ENCODE measurements at places on chromosomes 7 and 10. TPM values are rescaled to one million over a fixed set of nuclear protein-coding genes. Genes with fewer than 3 reads are reported as not detected.

DNA sequence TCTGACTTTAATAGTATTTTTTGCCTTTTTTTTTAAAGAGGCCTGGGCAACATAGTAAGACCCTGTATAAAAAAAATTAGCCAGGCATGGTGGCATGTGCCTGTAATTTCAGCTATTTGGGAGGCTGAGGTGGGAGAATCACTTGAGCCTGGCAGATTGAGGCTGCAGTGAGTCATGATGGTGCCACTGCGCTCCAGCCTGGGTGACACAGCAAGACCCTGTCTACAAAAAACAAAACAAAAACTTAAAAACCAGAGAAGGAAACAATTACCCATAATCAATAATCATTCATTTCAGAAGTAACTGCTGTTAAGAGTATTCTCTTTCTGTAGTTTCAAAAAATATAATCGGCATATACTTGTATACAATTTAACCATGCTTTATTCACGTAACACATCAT lies 28.0 kb downstream of the VPS26A start:
- DNase-seq, result no peak

GRCh38 chr10:131452926-131453720 lies 141.6 kb upstream of the TCERG1L start:
- no peak for DNase-seq

- no peak for DNase-seq
These were observed 32.9 kb upstream of the PRLHR start for GRCh38 chr10:118628397-118628796.

The SAP25 gene
- 1.9 TPM for total RNA-seq

The ZNF425 gene
- 2.9 TPM for total RNA-seq

DNA sequence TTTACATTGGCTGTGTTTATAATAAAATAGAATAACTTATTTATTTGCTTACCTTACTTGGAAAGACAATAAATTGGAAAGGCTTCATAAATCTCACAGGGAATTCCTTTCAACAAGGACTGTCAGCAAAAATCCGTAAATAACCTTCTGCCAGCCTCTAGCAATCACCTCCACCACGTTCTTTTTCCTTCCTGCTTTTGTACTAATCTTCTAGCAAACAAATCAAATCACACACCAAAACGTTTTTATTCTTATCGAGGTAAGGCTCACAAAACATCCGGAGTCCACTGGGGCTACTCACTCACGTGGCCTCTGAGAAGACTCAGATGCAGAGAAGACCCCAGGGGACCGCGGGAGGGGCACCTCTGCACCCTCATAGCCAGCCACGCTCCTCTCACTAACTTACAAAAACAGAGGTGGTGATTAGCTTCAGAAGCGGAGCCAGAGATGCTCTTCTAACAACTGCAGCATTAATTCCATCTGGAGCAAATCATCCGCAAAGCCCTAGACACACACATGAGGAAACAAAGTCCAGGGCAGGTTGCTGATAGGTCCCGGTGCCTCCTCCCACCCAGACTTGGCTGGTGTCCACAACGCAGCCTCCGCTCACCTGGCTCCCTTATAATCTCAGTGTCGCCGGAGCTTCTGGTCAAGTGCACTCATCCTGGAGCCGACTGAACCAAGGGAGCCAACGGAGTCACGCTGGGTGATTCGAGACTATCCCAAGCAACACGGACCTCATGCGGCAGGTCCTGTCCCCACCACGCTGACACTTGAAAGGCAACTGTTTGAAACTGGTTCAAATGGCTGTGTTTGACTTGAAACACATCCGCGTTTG lies 22.5 kb downstream of the CTBP2 start:
- no peak for DNase-seq
